Thymus (tissue), 14 donors: ENCODE measurements at places on chromosomes 2 and 18. TPM values are rescaled to one million over a fixed set of nuclear protein-coding genes. Genes with fewer than 3 reads are reported as not detected.

The ARHGAP25 gene
- total RNA-seq = 32.2 TPM

The IL36RN gene
- total RNA-seq = 0.09 TPM

The RNF125 gene
- 5.1 TPM for total RNA-seq

The SLC4A5 gene
- total RNA-seq = 0.85 TPM

The LONRF2 gene
- 0.24 TPM for total RNA-seq

The C2orf80 gene
- not detected for total RNA-seq

The ASXL3 gene
- 0.42 TPM for total RNA-seq

The SLC9A4 gene
- 0.05 TPM for total RNA-seq

The COA5 gene
- total RNA-seq = 47.8 TPM

The MC4R gene
- 0.33 TPM for total RNA-seq

The PSD4 gene
- 81.8 TPM for total RNA-seq

The NEB gene
- 3.9 TPM for total RNA-seq

The C2orf78 gene
- total RNA-seq = not detected

The ATOH8 gene
- total RNA-seq = 2.0 TPM

The RBM44 gene
- total RNA-seq = 0.85 TPM

The MEMO1 gene
- total RNA-seq = 39.9 TPM

The IL18R1 gene
- total RNA-seq = 7.5 TPM

The MRPL33 gene
- total RNA-seq = 135 TPM

The RAB6C gene
- total RNA-seq = 0.05 TPM

The OR6B2 gene
- total RNA-seq = not detected

The SERPINB3 gene
- total RNA-seq = 2.6 TPM

The FBXO11 gene
- 22.3 TPM for total RNA-seq

The TLX2 gene
- total RNA-seq = 0.19 TPM

The CYB5A gene
- total RNA-seq = 52.9 TPM

The CD8B2 gene
- total RNA-seq = 22.1 TPM

The ZBTB14 gene
- 24.3 TPM for total RNA-seq

The CTLA4 gene
- 10.6 TPM for total RNA-seq

The FOXD4L1 gene
- 0.24 TPM for total RNA-seq

The CIDEA gene
- total RNA-seq = 0.05 TPM

The NETO1 gene
- 0.33 TPM for total RNA-seq

The LCT gene
- total RNA-seq = 1.1 TPM

The CNDP1 gene
- total RNA-seq = 0.09 TPM

The SALL3 gene
- under 0.01 TPM for total RNA-seq

The MERTK gene
- total RNA-seq = 5.7 TPM

The RIT2 gene
- not detected for total RNA-seq

The SLC11A1 gene
- 0.71 TPM for total RNA-seq

The NOSTRIN gene
- 2.8 TPM for total RNA-seq
